ENCODE measurements at places on chromosomes 5 and 9. TPM values are rescaled to one million over a fixed set of nuclear protein-coding genes. Genes with fewer than 3 reads are reported as not detected.
A peak's percentile ranks its signal among the peaks of the same experiment; 100 is the strongest.

The HNRNPA0 gene
- 11.5 TPM for total RNA-seq

The LIX1 gene
- total RNA-seq = not detected

DNA sequence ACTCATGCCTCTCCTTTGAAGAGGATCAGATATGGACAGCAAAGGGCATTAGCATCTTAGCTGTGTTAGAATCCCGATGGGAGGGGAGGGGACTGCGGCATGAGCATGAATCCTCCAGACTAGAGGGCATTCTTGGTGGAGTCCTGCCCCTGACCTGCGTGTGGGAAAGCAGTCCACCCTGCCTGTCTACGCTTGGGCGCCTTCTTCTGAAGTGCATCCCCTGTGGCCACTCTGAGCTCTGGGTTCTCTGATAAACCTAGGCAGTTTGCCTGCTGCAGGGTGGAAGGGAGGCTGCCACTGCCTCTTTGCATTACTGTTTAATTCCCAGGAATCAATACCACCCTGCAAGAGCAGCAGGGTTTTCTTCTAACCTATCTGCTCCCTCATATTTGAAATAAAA lies 169.3 kb downstream of the INSYN2B start:
- no peaks in the 10 kb centered on the region for H3K27me3 ChIP-seq
- no peak overlapping the region for H3K4me3 ChIP-seq
- no peak for DNase-seq
- no peaks in the 10 kb centered on the region for H3K36me3 ChIP-seq
- no peak overlapping the region for H3K27ac ChIP-seq

- no peaks in the 10 kb centered on the region for H3K36me3 ChIP-seq
- no peaks in the 10 kb centered on the region for H3K4me1 ChIP-seq
- H3K27me3 ChIP-seq = no peaks in the 10 kb centered on the region
Measured at GRCh38 chr5:94309141-94309540, 309.3 kb downstream of the KIAA0825 start.

GRCh38 chr9:120366644-120367019 lies 213.3 kb downstream of the CDK5RAP2 start:
- H3K36me3 ChIP-seq = no peaks in the 10 kb centered on the region
- no peaks in the 10 kb centered on the region for H3K27me3 ChIP-seq
- no peak overlapping the region for H3K4me3 ChIP-seq
- H3K27ac ChIP-seq = no peak overlapping the region
- DNase-seq = no peak
- H3K4me1 ChIP-seq = no peaks in the 10 kb centered on the region

The DIPK1B gene
- 5.6 TPM for total RNA-seq

DNA sequence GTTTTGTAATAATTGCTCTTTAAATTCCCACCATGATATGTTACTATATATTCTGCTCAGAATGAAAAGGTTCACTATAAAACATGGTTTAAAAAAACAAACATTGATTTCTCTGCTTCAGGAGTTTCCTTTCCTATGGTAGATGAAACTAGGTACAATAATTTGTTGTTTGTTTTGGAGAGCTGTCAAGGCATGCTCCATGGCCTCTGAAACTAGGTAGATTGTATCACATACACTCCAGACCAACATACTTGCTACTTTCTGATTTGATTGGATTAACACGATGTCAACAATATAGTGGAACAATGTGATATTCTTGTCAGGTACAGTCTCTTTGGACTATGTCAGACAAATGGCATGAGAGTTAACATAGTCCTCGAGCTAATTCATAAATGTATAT lies 452.7 kb upstream of the CDH9 start:
- H3K27ac ChIP-seq = no peak overlapping the region
- DNase-seq = no peak
- H3K36me3 ChIP-seq = no peaks in the 10 kb centered on the region
- no peaks in the 10 kb centered on the region for H3K4me1 ChIP-seq

The ZBTB5 gene
- 10.6 TPM for total RNA-seq

GRCh38 chr5:75037106-75037505 lies 15.3 kb downstream of the GCNT4 start:
- no peak overlapping the region for H3K4me3 ChIP-seq
- H3K27ac ChIP-seq = no peak overlapping the region
- H3K36me3 ChIP-seq = no peaks in the 10 kb centered on the region
- no peaks in the 10 kb centered on the region for H3K4me1 ChIP-seq

The PCDHB4 gene
- total RNA-seq = 7.7 TPM

The LECT2 gene
- not detected for total RNA-seq

DNA sequence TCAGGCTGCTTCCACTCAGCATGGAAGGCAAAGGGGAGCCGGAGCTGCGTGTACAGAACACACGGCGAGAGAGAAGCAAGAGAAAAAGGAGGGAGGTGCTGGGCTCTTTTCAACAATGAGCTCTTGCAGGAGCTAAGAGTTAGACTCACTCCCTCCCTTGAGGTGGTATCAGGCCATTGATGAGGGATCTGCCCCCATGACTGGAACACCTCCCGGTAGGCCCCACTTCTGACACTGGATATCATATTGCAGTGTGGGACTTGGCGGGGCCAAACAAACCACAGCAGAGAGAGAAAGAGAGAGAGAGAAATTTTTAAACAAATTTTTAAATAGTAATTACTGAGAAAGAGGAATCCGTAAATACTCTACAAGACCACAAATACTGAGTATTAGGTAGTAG lies 182.2 kb downstream of the TRIO start:
- no peak overlapping the region for H3K27ac ChIP-seq
- no peaks in the 10 kb centered on the region for H3K27me3 ChIP-seq
- no peak for DNase-seq
- no peak overlapping the region for H3K4me3 ChIP-seq
- no peaks in the 10 kb centered on the region for H3K36me3 ChIP-seq
- no peaks in the 10 kb centered on the region for H3K4me1 ChIP-seq

DNA sequence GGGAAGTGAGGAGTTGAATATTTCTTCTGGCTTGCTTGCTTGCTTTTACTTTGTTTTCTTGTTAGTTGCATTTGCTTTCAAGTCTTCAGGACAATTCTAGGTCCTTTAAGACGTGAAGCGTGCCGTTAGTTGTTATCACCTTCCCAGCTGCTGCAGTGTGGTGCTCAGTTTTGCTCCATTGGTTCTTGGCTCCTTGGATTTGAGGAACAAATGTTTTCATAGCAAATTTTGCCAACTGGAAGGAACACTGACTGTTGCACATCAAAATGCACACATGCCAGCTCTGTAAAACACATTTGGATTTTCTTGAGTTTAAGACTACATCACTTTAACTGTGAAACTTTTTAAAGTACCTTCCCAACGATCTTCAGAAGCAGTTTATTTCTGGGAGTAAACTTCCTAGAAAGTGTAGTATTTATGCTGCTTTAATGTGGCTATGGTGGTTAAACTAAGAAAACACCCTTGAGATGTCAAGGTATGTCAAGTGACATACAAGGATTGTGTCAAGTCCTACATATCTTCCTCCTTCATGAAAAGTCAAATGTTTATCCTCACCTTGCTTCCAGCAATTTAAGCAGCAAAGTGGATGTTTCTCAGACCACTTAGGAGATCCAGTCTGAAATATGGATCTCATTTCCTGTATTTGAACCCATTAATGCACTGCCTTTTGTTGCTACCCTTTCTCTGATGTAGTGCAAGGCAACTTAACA lies 24.9 kb downstream of the MOCS2 start:
- no peaks in the 10 kb centered on the region for H3K27me3 ChIP-seq
- no peak for DNase-seq
- H3K27ac ChIP-seq = no peak overlapping the region
- H3K4me1 ChIP-seq = no peaks in the 10 kb centered on the region
- no peak overlapping the region for H3K4me3 ChIP-seq

The SLCO6A1 gene
- total RNA-seq = not detected

The KIF4B gene
- total RNA-seq = not detected

DNA sequence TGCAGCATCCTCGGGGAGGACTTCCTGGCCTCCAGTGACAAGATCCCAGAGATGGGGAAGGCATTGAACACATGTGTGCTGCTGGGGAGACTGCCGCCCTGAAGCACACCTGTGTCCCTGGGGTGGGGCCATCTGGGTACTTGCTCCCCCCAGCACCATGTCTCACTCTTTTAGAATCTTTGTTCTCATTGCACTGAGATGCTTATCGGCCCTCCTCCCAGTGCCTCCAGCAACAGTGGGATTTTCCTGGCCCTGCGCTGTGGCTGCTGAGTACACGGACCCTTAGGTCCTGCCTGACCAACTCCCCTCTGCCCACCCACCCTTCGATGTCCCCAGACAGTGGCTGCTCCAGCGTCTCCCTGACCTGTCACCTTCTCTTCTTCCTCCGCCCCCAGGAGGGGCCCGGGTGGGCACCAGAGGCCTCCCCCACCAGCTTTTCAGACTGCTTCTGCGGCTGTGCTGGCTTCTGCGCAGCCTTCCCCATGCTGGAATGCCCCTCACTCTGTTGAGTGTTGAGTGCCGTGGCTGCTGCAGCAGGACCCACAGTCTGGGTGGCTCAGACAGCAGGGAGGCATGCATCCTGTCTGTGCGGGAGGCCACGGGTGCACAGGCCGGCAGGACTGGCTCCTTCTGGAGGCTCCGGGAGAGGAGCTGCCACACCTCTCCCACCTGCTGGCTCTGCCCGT lies 145.9 kb upstream of the IRX2 start:
- H3K4me3 ChIP-seq = no peak overlapping the region
- no peaks in the 10 kb centered on the region for H3K27me3 ChIP-seq
- H3K27ac ChIP-seq = no peak overlapping the region
- DNase-seq = no peak
- no peaks in the 10 kb centered on the region for H3K36me3 ChIP-seq
- no peaks in the 10 kb centered on the region for H3K4me1 ChIP-seq

- no peaks in the 10 kb centered on the region for H3K4me1 ChIP-seq
- no peaks in the 10 kb centered on the region for H3K36me3 ChIP-seq
- no peaks in the 10 kb centered on the region for H3K27me3 ChIP-seq
- no peak overlapping the region for H3K27ac ChIP-seq
- no peak overlapping the region for H3K4me3 ChIP-seq
Measured at GRCh38 chr5:146059460-146060220, 45.7 kb downstream of the PLAC8L1 start.

GRCh38 chr9:133509179-133510083 lies 15.3 kb downstream of the MYMK start:
- H3K27ac ChIP-seq = no peak overlapping the region
- H3K4me3 ChIP-seq = no peak overlapping the region
- H3K36me3 ChIP-seq = no peaks in the 10 kb centered on the region
- no peaks in the 10 kb centered on the region for H3K4me1 ChIP-seq

DNA sequence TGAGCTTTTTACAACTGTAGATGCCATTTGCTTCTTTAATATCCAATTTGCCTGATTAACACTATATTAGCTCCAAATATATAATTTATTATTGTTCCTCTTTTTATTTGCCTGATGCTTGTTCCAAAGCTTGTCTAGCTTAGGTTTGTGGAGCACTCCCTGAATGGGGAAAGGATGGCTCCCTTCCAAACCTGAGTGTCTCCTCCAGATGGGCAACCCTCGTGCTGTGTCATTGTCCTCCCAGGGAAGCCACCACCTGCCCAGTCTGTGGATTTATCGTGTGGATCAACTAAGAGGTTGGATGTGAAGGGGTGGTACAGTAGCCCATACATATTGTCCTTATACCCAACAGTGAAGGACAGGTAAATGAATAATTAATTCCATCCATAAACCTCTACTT lies 404.9 kb downstream of the CDK5RAP2 start:
- H3K4me3 ChIP-seq = no peak overlapping the region
- H3K27ac ChIP-seq = no peak overlapping the region
- DNase-seq = no peak
- no peaks in the 10 kb centered on the region for H3K36me3 ChIP-seq
- no peaks in the 10 kb centered on the region for H3K27me3 ChIP-seq

The PCDHGA9 gene
- total RNA-seq = 16.7 TPM

DNA sequence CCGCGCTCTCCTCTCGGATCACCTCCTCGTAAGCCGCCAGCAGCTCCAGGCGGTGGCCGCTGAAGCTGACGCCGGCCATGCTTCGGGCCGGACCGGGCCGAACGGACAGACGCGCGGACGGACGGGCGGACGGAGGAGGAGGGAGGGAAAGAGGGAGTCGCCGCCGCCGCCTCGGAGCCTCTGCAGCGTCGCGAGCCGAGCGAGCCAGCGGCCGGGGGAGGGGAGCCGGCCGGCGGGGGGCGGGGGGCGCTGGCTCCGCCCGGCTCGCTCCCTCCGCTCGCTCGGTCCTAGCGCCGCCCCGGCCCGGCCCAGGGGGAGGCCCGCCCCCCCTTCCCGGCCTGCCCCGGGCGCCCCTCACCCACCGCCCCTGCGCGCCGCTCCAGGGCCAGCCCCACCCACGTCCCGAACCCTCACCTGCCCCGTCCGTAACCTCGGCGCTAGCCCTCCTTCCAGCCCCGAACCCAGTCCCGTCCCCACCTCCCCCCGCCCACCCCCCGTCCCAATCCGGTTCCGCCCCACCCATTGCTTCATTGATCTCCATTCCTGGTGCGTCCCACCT lies at the start of gene DBN1:
Gene DBN1 (minus strand): TSS at position 192 of the 559 bp plus-strand sequence. CDS start 113 bp downstream, at position 79.
- H3K4me1 ChIP-seq = peaks cover 9% of the 10 kb centered on the region
- peak within 1 kb of the TSS; percentile 77 for H3K27ac ChIP-seq
- H3K4me3 ChIP-seq = peak within 1 kb of the TSS; percentile 81

- peak; percentile 87 for DNase-seq
- H3K27me3 ChIP-seq = no peaks in the 10 kb centered on the region
- peak within 1 kb of the TSS; percentile 79 for H3K27ac ChIP-seq
- H3K36me3 ChIP-seq = no peaks in the 10 kb centered on the region
- peak within 1 kb of the TSS; percentile 97 for H3K4me3 ChIP-seq
- H3K4me1 ChIP-seq = no peaks in the 10 kb centered on the region
Measured at GRCh38 chr5:176361437-176362232, at the start of gene KIAA1191. KIAA1191 (minus strand) TSS chr5:176361764; CDS start chr5:176359508, 2,256 bp downstream.

DNA sequence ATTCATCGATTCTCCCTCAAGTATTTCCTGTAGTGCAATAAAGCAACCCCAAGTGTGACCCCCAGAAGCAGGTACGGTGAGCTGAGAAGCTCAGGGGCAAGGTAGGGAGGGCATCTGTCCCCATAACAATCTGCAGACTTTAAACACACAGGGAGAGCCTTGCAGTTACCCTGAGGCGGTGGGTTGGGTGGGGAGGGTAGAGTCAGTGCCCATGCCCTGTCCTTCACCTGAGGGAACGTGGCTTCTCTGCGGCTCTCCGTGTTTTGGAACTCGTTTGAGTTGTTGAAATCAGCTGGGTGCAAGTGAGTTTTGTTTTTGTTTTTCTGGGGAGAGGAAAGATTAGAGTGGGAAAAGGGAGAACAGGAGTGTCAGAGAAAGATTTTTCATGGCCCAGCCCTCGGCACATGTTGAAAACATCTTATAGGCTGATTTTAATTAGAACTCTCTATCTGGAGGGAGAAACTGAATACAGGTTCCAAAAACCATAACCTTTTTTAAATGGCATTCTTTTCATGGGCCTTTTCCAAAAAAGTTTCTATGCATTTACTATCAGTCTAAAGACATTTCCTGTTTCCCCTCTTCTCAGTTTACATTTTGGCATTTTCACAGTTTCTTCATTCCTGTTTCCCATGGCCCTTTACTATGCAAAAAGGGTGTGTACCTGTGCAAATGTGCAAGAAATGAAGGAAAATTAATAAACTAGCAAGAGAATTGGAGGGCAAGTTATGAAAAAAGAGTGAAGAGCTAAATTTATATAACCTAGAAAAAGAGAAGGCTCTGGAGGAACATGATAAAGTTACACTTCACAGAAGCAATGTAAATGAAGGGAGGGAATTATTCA lies 266.5 kb upstream of the VLDLR start:
- no peaks in the 10 kb centered on the region for H3K36me3 ChIP-seq
- no peak overlapping the region for H3K4me3 ChIP-seq
- no peak for DNase-seq
- no peaks in the 10 kb centered on the region for H3K27me3 ChIP-seq

All from breast epithelium (tissue), 4 donors.